Calu3 (cell line): ENCODE measurements at places on chromosomes 5 and 9. TPM values are rescaled to one million over a fixed set of nuclear protein-coding genes. Genes with fewer than 3 reads are reported as not detected.

The TMEM252 gene
- not detected in 2 replicates for total RNA-seq

The PDCD1LG2 gene
- total RNA-seq: not detected in 2 replicates

The MYMK gene
- total RNA-seq: not detected in 2 replicates

The RLN1 gene
- not detected in 2 replicates for total RNA-seq

The GMCL2 gene
- total RNA-seq: not detected in 2 replicates

The ABITRAM gene
- total RNA-seq: 6.6 and 7.1 TPM in 2 replicates

GRCh38 chr9:82105729-82106128, 117.2 kb downstream of the SPATA31D1 start:
- no peak for DNase-seq

DNA sequence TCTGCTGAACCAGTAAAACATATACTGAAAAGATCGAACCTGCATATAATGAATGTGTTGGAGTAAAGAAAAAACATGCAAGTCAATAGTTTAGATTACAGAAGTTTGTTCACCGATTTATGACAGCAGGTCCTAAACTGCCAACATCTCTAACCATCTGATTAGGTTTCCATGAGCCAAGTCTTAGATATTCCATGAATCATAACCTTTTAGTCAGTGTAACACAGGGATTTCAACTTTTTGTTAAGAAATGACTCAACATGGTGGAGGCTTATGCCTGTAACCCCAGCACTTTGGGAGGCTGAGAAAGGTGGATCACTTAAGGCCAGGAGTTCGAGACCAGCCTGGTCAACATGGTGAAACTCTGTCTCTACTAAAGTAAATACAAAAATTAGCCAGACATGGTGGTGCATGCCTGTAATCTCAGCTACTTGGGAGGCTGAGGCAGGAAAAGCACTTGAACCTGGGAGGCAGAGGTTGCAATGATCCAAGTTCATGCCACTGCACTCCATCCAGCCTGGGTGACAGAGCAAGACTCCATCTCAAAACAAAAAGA, 38.7 kb downstream of the APC start:
- DNase-seq: no peak

GRCh38 chr5:31911291-31912265, 262.5 kb downstream of the GOLPH3 start:
- DNase-seq: no peak

- peak; percentile 39 for DNase-seq
Measured at GRCh38 chr5:97044052-97044451, 98.4 kb downstream of the LIX1 start.

DNA sequence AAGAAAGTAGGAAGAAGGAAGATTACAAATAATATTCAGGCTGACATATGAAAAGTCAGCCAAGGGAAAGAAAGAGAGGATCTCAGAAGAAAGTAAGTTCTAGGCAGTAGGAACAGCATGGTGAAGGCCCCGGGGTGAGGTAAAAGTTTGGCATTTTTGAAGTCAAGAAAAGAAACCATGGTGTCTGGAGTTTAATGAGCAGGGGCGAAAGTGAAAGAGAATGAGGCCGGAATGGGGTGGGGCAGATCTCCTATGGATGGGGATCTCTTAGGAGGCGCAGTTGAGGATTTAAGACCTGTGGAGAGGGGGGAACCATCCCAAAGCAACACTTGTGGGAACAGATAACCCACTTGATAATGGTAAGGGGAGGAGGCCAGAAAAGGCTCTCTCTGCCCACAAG, 42.3 kb upstream of the SMAD5 start:
- no peak for DNase-seq

GRCh38 chr5:126984632-126985031, 45.7 kb downstream of the MARCHF3 start:
- no peak for DNase-seq

DNA sequence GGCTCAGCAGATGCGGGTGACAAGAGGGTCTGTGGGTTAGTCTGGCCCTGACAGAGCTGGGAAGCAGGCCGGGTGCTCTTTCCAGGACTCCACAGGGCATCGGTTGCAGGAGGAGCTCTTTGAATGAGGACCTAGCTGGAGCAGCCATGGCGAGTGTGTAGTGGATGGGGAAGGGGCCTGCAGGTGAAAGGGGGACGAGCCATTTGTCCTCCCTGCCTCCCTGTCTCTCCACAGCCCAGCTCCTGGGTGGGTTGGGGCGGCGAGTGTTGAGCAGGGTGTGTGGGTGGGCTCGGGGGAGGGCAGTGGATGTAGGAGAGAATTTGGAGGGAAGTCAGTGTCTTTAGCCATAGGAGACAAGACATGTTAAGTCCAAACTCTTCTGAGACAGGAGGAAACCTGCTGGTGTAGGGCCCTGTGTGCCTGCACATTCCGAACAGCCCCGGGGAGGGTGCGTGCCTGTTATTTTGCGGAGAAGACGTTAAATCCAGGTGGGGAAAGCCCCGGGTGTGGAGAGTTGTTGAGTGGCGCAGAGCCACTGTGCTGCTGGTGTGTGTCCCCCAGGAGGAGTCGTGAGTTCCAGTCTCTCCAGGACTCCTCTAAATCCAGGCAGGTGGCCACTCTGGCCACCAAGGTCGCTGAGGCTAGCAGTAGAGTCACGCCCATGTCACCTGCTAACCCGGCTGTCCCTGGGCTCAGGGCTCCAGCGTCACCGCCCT, 73.6 kb downstream of the PSMB7 start:
- DNase-seq: no peak

- DNase-seq: no peak
Measured at GRCh38 chr9:31334837-31335528, 1049.5 kb upstream of the ACO1 start.

DNA sequence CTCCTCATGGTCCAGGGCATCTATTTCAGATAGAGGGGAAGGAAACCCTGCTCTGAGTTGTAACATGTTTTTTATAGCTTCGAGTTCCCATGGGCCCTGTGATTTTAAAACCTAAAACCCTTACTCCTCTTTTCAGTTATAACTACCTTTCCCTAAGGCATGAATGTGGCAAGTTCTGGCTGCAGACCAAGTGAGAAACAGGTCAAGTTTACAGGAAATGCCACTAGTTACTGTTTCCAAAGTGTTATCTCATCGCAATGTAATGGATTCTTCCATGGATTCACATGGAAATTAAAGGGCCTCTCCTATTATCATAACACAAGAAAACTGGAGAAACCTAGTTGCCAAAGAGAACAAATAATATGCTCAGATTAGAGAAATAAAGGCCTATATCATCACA, 574.5 kb upstream of the GRAMD2B start:
- DNase-seq: no peak
